CD4-positive, alpha-beta T cell treated with Interleukin-21 for 1 hour (primary cell): ENCODE measurements at places on chromosomes 4 and X.

- no peak for DNase-seq
Observed at GRCh38 chr4:6551660-6552059, 23.3 kb upstream of the MAN2B2 start.

DNA sequence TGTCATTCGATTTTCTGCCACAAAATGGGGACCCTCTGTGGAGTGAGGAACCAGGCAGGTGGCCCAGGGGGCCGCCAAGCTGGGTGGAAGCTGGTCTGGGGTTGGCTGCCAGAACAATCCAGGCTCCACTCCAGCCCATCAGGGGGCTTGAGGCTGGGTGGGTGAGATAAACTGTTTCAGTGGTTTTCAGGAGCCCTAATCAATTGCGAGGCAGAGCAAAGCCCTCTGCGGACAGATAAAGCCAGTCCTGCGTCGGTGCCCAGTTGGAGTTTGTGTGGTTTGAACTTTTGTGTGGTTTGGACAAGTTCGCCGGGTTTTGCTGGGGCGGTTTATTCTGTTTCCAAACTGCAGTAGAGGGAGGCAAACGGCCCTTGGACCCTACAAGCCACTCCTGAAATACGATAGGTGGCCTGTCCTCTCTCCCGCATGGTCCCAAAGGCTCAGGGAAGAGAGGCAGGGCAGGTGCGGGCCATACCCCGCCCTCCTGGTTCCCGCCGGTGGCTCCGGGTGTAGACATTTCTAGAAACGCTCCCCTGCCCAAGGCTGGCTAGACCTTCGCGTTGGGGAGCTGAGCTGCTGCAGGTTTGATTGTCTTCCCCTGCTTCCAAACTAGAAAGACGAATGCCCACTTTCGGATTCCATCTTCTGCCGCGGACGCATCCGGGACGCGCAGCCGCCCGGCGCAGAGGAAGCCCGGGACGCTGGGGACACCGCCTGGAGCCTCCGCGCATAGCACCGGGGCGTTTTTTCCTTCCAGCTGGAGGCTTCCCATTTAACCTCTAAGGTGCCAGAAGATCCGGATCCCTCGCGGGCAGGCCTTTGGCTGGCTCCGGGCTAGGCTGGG lies 169.0 kb upstream of the BCOR start:
- peak; percentile 55 for DNase-seq

- no peak for DNase-seq
Observed at GRCh38 chr4:41211951-41212615, 2.3 kb downstream of the APBB2 start.

DNA sequence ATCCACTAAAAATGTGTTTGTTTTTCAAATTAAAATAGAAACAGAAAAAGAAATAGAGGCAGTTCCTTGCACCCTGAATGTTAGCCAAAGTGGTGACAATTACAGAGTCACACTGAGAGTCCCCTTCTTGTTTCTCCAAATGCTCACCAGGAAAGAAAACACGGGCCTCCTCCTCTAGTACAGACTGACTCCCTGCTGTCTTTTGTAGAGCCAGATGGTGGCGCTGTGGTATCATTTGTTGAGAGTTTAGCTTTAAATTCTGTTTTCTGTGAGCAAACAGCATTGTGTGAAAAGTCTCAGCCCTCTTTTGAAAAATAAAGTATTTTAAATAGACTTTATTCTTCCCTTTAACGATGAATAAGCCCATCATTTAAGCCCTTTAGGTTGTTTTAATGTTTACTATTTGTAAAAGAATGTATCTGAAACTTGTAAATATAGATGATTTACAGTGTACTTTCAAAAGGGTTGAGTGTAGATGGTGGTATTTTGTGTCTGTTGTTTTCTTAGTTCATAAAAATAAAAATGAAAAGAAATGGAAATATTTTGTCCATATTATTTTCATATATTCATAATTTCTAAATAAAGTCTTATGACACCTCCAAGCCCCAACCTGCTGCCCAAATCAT lies 36.9 kb upstream of the ATOH1 start:
- peak; percentile 21 for DNase-seq

GRCh38 chr4:127967141-127967775 lies 2.1 kb downstream of the ABHD18 start:
- DNase-seq = no peak

DNA sequence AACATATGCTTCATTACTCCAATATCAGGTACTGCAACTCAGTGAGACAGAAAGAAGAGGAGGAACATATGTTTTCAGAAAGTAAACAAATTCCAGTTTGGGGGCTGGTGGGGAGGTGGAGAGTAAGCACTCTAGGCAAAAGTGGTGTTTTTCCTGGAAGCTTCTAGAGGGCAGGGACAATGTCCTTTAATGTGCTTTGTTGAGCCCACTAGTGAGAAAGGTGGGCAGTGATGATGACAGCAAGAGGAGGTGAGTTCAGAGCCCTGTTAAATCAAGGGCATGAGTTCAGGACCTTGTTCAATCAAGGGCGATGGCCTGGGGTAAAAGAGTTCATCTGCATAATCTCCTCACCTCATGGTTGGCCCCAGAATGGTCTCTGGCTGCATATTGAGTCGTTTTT lies 38.4 kb downstream of the GPC3 start:
- no peak for DNase-seq

DNA sequence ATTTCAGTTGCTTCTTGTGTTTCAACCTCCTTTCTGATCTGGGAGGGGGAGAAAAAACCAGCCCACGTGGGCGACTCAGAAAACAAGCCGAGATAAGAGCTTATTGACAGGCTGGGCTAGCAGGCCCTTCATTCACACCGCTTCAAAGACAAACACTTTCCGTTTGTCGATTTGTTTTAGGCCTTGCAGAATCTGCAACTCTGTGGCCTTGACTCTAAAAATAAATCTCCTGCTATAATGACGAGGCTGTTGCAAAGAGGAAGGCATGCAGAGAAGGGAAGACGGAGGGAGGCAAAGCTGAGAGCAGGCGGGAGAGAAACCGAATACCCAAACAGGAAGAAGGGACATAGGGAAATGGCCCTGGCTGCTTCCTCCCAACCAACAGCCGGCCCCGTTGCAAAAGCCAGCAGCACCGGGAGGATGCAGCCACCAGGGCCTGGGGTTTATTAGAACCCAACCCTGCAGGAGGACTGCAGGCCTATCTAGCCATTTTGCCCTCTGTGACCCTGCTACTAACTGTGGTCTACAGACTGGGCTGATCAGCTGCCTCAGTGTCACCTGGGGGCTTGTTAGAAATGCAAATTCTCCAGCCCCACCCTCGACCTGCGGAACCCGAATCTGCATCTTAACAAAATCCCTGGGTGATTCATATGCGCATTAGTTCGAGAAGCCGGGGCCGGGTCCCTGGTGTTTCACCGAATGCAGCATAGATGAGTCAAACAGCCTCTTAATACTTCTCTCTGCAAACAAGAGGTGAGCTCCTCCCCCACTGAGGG lies 325.5 kb downstream of the BCOR start:
- DNase-seq = peak; percentile 40

DNA sequence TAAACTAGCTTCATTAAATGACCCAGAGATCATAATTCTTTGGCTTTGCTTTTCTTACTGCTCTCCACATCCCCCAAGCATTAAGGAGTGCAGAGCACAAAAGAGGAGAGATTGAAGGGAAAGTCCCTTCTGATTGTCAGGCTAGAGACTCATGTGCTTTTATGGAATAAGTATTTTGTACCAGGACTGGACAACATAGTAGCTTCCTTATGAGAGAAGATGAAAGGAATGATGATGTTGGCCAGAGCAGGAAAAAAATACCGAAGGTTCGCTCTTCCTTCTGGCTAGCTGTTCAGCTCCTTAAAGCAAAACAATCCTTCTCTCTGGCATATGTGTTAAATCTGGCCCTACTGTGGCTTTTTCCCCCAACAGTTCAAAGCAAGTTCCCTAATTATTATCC lies 53.1 kb downstream of the HOPX start:
- no peak for DNase-seq

DNA sequence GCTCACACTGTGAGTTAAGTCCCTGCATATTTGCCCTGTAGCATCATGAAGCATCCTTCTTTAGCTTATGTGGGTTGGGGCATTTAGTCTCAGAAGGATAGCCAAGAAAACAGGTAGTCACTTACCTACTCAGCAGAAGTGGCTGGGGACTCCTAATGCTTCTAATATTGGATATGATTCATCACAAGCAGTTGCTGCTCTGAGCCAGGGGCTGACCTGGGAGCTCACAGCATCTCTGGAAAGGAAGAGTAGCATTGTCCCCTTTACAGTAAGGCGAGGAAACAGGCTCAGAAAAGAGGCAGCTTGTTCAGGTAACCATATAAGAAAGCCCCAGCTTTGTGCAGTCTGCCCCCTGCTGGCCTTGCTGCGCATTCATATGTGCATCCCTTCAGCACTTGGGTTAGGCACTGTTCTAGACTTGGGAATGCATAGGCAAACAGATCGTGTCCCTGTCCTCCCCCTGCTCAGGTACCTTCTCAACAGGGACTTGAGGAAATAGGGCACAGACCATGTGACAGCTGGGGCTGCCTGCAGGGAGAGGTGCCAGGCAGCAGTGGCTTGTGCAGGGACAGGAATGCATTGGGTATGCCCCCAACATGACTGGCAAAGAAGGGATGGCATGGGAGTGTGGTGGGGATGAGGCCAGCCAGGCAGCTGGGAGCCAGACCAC lies 35.7 kb upstream of the TBC1D14 start:
- peak; percentile 79 for DNase-seq
